ENCODE measurements at places on chromosomes 7 and 10. TPM values are rescaled to one million over a fixed set of nuclear protein-coding genes. Genes with fewer than 3 reads are reported as not detected.
A peak's percentile ranks its signal among the peaks of the same experiment; 100 is the strongest.

Gene KLF14
- total RNA-seq = 0.66 TPM

- DNase-seq = no peak
Observed at GRCh38 chr10:111087968-111088505, 11.2 kb downstream of the ADRA2A start.

- DNase-seq = peak; percentile 72
Observed at GRCh38 chr10:79322616-79323543, 24.4 kb upstream of the PPIF start.

DNA sequence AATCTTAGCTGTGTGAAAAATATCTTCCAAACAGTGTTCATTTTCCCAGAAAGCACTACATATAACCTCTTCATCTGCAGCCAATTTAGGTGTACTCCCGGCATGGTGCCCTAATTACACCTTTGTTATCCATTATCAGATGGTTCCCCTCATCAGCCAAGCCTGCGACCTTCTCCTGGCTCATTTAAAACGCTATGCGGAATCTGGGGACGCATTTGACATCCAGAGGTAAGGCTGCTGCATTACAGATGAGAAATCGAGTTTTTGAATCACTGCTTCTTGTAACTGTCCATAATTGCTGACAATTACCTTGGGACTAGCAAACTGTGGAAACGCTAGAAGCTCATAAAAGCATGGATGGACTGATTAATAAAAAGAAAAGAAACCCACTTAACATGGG is 109.5 kb downstream of the PARP12 start:
- no peak for DNase-seq

Gene SHTN1
- 26.0 TPM for total RNA-seq

Gene ATRNL1
- 174 TPM for total RNA-seq

DNA sequence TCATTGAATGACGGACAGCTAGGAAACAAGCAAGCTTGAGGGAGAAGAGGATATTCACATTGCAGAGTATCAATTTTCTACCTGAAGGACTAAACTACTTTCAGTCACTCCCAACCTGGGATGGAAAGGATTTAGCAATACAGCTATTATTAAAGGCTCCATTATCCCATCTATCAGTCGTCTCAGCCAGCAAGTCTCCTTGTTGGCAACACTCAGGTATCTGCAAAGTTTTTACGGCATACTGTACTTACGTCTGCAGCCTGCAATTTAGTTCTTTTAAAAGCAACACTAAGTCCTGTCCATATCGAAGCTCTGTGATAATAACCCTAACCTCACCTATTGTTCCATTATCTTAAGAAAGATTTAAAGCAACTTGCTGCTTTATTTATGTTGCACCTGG is 689.4 kb downstream of the PARD3 start:
- no peak for DNase-seq

DNA sequence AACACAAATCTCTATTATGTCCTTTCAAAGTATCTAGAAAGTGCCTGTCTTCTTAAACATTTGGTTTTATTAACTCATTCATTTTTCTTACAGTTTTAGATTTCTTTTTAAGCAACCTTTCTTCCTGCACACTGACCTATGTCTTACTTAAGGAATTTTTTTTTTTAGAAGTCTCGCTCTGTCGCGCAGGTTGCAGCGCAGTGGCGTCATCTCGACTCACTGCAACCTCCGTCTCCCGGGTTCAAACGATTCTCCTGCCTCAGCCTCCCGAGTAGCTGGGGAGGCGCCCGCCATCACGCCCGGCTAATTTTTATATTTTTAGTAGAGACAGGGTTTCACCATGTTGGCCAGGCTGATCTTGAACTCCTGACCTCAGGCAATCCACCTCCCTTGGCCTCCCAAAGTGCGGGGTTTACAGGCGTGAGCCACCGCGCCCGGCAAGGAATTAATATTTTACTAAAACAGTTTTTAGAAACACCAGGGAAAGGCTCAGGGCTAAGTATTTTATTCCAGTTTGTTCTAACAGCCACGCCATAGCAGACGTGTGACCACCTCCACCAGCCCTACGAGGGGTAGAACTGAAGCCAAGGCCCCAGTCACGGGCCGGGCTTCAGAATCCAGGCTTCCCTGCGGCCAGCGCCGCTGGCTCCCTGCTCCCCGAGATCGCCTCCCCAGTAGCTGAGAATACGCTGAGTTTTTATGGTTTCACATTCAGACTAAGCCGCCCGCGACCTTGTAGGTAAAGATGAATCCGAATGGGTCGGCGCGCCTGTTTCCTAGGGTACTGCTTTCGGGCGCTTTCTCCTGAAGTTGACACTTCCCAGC is 941 bp upstream of the LUC7L2 start:
- DNase-seq = no peak

GRCh38 chr7:157794746-157795065 is 457.9 kb downstream of the DNAJB6 start:
- no peak for DNase-seq

DNA sequence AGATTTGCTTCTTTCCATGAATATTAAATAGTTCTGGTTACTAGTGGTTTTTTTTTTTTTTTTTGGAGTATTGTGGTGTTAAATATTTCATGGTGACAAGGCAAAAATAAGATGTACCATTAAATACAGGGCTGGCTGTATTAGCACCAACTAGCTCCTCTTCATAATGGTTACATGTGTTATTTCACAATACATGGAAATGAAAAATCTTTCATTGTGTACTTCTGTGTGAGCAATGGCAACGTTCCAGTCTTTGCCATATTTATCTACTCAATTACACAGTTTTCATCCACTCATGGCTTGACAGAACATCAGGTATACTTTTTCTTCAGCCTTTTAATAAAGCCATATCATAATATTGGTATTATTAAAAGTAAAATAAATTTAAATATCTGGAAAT is 394.7 kb upstream of the GRM3 start:
- DNase-seq = no peak

DNA sequence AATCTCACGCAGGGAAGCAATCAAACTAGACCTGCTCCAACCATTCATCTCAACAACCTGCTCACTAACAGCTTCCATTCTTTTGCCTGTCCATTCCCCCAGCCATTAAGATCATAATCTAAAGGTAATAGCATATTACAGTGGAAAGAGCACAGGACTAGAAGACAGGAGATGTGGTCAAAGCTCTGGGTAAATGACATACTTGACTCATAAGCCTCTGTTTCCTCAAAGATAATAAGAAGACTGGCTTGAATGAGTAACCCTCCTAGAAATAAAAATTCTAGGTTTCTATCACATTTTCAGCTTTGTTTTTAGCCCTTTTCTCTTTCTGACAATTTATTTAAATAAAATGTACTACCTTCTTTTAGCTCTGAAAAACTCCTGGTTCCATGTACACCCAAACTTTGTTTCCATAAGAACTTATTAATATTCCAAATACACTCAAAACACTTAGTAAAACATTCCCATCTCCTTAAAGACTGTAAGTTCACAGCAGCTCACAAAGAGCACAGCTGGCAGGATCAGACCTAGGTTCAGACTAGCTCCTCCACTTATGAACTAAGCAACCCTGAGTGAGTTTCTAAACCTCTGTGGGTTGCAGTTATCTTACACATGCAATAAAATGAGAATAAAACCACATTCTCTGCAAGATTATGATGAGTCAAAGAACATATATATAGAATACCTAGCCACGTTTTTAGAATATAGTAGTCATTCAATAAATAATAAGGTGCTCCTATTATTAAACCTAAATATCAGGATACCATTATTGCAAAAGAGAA is 11.6 kb downstream of the FAM204A start:
- no peak for DNase-seq
